Lung (tissue), 17 donors: ENCODE measurements at places on chromosomes 7 and 10.

- H3K27ac ChIP-seq = no peak overlapping the region
- H3K4me3 ChIP-seq = no peak overlapping the region
- DNase-seq = peak; percentile 2
- no peaks in the 10 kb centered on the region for H3K4me1 ChIP-seq
- H3K36me3 ChIP-seq = no peaks in the 10 kb centered on the region
These were observed 860.9 kb downstream of the XPNPEP1 start for GRCh38 chr10:109062371-109062770.

- H3K36me3 ChIP-seq = no peaks in the 10 kb centered on the region
- H3K4me1 ChIP-seq = peaks cover 3% of the 10 kb centered on the region
- DNase-seq = peak; percentile 21
- no peak overlapping the region for H3K4me3 ChIP-seq
These were observed 4.8 kb downstream of the UPK3B start for GRCh38 chr7:76514926-76515771.

DNA sequence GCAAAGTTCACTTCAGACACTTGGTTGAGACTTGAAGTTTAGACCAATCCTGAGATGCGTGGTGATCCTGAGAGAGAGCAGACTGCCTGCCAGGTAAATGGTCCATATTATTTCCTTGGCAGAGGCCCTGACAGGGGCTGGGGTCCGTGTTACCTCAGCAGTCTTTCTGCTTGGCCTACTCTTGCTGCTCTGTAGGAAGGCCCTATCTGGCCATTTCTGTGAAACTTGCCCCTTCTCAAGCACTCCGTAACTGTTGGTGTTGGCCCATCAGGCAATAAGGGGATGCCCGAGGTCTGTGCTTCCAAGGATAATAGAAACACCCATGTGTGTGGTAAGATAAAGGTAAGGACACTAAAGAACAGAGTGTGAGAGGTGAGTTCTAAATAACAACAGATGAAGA lies 20.0 kb downstream of the LOXL4 start:
- no peak overlapping the region for H3K27ac ChIP-seq
- no peak overlapping the region for H3K4me3 ChIP-seq
- no peak for DNase-seq

DNA sequence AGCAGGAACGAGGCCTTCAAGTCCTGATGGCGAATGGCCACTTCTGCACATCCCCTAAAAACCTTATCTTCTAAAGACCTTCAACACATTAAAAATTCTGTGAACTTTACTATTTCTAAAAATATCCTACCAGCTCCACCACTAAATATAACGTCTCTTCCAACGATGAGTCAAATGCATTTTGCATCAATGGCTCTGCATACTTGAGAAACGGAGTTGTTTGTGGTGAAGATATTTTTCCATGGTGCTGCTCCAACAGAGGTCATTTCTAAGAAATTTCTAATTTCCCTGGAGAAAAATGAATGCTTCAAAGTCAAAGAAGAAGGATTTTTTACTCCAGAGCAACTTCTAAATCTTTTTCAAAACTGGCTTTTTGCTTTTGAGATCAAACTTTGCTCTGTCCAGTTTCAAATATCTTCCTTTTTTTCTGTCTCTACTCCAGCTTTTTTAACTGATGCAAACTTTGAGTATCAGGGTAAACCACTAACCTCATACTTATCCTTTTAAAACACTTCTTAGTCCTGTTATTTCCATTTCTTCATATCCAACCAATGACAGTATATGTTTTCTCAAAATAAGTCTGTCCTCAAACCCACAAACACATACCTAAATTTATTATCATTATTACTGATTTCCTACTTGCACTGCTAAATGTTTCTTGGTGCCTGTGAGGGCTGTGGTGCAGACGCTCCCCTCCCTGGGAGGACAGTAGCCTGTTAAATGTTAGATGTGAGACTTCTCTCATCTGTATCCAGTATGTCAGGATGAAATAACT lies 258.1 kb downstream of the KLF6 start:
- no peak overlapping the region for H3K4me3 ChIP-seq
- no peaks in the 10 kb centered on the region for H3K36me3 ChIP-seq
- H3K27ac ChIP-seq = no peak overlapping the region
- H3K4me1 ChIP-seq = peaks cover 1% of the 10 kb centered on the region
- peak; percentile 24 for DNase-seq

GRCh38 chr7:90119178-90119971 lies 34.9 kb upstream of the STEAP1 start:
- H3K27ac ChIP-seq = peak overlapping the region; percentile 41
- peak; percentile 33 for DNase-seq
- H3K27me3 ChIP-seq = peaks cover 19% of the 10 kb centered on the region
- peak overlapping the region; percentile 47 for H3K4me3 ChIP-seq
- no peaks in the 10 kb centered on the region for H3K4me1 ChIP-seq
- H3K36me3 ChIP-seq = no peaks in the 10 kb centered on the region

DNA sequence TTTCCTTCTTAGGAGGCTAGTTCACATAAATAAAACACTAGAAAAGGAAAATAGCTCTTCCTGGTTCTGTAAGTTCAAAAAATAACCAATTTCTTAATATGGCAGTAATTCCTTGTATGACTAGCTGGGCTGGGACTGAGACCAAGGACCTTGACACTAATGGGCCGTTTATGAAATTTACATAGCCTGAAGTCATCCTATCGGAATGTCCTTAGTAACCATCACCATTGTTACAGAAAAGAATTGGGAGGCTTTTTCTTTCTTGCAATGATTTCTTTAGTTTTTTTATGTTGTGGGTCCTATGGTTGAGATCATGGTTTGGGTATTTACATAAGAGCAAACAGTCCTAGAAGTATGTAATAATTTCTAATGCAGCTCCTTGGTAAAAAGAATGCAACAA lies 87.1 kb upstream of the HDAC9 start:
- no peak for DNase-seq
- no peaks in the 10 kb centered on the region for H3K27me3 ChIP-seq
- H3K4me1 ChIP-seq = no peaks in the 10 kb centered on the region
- no peaks in the 10 kb centered on the region for H3K36me3 ChIP-seq
- H3K4me3 ChIP-seq = no peak overlapping the region

DNA sequence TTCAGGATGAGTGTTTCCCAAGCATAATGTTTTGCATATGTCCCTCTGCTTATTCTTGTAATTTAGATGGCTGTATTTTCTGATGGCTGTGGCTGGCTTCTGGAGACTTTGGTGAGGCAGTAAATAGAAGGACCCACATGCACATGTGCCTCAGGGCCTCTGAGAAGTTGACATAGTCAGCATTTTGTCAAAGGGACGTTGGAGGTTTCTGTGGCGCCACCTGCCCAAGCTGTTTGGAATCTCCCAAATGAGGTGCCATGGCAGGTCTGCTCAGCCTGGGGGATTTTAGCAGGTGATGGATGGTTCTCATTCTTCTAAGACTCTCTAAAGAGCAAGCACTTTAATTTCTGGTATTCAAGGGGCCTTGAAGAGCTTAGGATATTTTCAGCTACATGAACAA lies 29.8 kb downstream of the C10orf120 start:
- H3K36me3 ChIP-seq = no peaks in the 10 kb centered on the region
- no peaks in the 10 kb centered on the region for H3K4me1 ChIP-seq
- no peak overlapping the region for H3K4me3 ChIP-seq
- H3K27ac ChIP-seq = no peak overlapping the region

DNA sequence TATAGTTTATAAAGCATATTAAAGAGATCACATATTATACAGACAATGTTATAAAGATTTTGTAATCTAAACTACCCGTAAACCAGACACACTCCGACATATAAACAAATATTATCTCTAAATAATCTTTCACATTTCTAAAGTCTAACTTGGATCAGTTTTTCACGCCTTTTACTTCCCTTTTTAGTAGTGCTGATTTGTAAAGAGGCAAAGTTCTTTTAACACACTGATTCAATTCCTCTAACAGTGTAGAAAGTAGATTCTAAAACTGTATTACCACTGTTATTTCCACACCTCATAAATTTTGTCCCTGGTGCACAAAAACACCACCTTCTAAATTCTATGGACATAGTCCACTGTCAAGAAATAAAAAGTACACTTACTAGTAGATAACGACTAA lies 230.9 kb downstream of the DOCK4 start:
- H3K36me3 ChIP-seq = peaks cover 10% of the 10 kb centered on the region
- DNase-seq = no peak
- no peaks in the 10 kb centered on the region for H3K27me3 ChIP-seq
- H3K4me1 ChIP-seq = peaks cover 6% of the 10 kb centered on the region

DNA sequence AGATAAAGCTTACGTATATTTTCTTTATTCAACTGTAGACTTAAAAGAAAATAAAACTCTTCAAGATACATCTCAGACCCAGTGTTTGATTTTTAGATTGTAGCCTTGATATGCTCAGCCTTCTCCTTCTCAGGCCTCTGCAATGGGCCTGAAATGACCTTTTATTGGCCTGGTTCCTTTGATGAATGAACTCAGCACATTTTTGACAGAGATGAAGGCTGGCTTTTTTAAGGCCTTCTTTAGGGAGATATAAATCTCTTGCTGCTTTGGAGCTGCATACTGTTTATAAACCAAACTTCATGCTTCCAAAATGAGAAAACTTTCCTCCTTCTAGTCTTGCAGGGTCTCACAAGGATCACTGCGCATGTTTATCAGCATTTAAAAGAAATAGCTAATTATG lies 1049.8 kb downstream of the LRMDA start:
- H3K4me3 ChIP-seq = no peak overlapping the region
- no peaks in the 10 kb centered on the region for H3K27me3 ChIP-seq
- H3K36me3 ChIP-seq = no peaks in the 10 kb centered on the region
- H3K4me1 ChIP-seq = no peaks in the 10 kb centered on the region

DNA sequence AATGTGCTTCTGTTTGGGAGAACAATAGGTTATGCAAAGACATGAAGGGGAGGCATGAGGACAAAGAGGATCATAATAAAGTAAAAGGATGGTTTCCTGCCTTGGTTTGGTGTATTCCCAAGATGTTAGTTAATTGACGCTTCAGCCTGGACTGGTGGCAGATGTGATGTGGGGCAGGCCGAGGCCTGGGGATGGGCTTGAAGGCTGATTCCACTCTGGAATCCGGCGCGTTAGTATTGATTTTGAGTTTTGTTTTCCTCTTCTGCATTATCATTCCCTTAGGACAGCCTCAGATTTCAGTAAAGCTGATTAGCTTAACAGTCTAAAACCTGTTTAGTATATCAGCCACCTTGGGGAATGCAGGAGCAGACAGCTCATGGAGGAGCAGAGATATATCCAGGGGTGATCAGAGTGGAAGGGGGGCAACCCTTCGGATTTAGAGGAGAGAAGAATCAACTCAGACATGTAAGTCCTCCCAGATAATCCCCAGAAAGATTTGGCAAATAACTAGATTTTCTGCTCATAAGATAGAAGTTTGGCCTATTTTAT lies 159.8 kb upstream of the MTPN start:
- no peaks in the 10 kb centered on the region for H3K27me3 ChIP-seq
- no peak overlapping the region for H3K4me3 ChIP-seq
- no peaks in the 10 kb centered on the region for H3K4me1 ChIP-seq
- no peak for DNase-seq
- no peak overlapping the region for H3K27ac ChIP-seq

DNA sequence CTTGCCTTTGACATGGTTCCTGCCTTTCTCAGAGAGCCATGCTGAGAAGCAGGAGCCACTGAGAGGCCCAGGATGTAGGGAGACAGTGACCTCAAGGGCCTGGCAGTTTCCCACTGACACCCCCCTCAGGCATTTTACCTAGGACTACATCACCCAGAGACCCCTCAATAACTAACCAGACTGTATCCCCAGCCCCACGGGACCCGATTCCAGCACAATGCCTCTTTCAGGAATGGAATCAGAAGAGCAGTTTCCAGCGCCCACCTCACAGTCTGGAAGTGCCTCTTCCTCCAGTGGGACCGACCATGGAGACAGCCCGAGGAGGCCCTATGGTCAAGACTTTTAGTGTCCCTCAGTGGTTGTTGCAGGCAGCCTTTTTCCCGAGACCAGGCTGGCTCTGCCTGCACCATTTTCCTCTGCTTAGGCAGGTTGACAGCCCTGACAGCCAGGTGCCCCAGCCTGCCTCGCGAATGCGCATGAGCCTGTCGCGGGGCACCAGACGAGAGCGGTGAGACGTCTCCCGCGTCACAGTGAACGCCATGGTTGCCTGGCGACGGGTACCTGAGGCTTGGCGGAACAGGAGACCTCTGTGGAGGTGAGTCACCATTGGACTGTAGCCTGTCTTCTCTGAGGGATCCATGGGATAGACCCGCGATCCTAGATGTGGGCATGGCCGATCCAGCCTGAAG lies 28.4 kb upstream of the ZNF273 start:
- H3K27ac ChIP-seq = no peak overlapping the region
- no peak for DNase-seq
- no peak overlapping the region for H3K4me3 ChIP-seq
- H3K36me3 ChIP-seq = no peaks in the 10 kb centered on the region
- no peaks in the 10 kb centered on the region for H3K4me1 ChIP-seq

DNA sequence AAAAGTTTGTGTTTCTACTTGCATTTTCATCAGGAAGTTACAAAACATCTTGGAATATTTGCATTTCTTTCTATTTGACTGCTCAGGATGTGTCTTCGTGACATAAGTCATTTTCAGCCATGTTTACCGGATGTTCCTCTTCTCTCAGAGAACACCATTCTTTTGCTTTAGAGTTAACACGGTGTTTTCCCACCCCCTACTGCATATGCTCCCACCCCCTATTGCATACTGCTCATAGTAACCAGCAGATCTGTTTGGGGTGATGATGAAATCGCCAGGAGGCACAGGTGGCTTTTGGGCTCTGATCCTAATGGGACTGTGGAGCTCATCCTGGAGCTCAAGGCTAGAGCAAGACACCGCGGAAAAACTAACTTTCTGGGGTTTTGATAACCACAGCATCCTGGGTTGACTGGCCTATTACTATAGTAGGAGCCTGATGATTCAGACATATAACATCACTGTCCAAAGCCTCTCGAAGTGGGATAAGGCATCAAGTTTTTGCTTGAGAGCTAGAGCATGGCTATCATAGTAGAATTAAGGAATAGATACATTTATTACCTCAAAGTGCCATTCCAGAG lies 65.1 kb upstream of the BET1 start:
- no peaks in the 10 kb centered on the region for H3K27me3 ChIP-seq
- H3K27ac ChIP-seq = no peak overlapping the region
- no peaks in the 10 kb centered on the region for H3K4me1 ChIP-seq
- no peaks in the 10 kb centered on the region for H3K36me3 ChIP-seq
- no peak overlapping the region for H3K4me3 ChIP-seq

- no peak for DNase-seq
- H3K36me3 ChIP-seq = no peaks in the 10 kb centered on the region
- H3K27ac ChIP-seq = no peak overlapping the region
- no peaks in the 10 kb centered on the region for H3K27me3 ChIP-seq
- peaks cover 7% of the 10 kb centered on the region for H3K4me1 ChIP-seq
- no peak overlapping the region for H3K4me3 ChIP-seq
These were observed 140.4 kb downstream of the ELFN1 start for GRCh38 chr7:1810521-1810920.

- H3K27me3 ChIP-seq = no peaks in the 10 kb centered on the region
- no peak overlapping the region for H3K4me3 ChIP-seq
- H3K36me3 ChIP-seq = no peaks in the 10 kb centered on the region
- DNase-seq = no peak
- H3K4me1 ChIP-seq = no peaks in the 10 kb centered on the region
These were observed 329.3 kb downstream of the ELMO1 start for GRCh38 chr7:37119296-37119860.

- H3K4me1 ChIP-seq = peaks cover 21% of the 10 kb centered on the region
- H3K27ac ChIP-seq = no peak overlapping the region
- H3K4me3 ChIP-seq = no peak overlapping the region
- H3K36me3 ChIP-seq = no peaks in the 10 kb centered on the region
These were observed 997.3 kb downstream of the LRMDA start for GRCh38 chr10:76428551-76429367.
